ENCODE measurements at places on chromosomes 7 and 10. TPM values are rescaled to one million over a fixed set of nuclear protein-coding genes. Genes with fewer than 3 reads are reported as not detected.

Gene ADCYAP1R1
- total RNA-seq = not detected

Gene EPDR1
- 2.8 TPM for total RNA-seq

Gene ASIC3
- total RNA-seq = 3.5 TPM

Gene HTRA1
- total RNA-seq = 3.5 TPM

Gene ADRB1
- total RNA-seq = not detected

Gene MRPS33
- total RNA-seq = 49.6 TPM

Gene ZNF727
- total RNA-seq = not detected

Gene NAT16
- not detected for total RNA-seq

All from progenitor cell of endocrine pancreas (in vitro differentiated cells).